NCI-H1048 (cell line): ENCODE measurements at places on chromosomes 3 and 15.

GRCh38 chr3:1439395-1439794 is 346.6 kb downstream of the CNTN6 start:
- no peak for DNase-seq

DNA sequence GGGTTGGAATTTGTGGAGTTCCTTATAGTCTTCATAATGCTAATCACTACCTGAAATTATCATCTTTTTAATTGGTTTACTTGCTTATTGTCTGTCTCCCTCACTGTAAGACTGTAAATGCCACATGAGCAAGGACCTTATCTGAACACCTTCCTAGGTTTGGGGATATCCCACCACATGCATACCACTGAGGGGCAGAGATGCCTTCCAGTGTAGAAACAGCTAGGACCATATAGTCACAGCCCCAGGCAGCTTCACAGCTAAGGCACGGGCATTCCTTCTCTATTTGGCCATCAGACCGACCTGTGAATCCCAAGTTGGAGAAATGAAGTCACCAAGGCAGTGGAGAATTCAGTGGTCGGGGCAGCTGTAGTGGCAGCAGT is 28.6 kb downstream of the PAQR9 start:
- no peak for DNase-seq

GRCh38 chr15:70576696-70577095 is 186.7 kb downstream of the UACA start:
- DNase-seq = no peak

DNA sequence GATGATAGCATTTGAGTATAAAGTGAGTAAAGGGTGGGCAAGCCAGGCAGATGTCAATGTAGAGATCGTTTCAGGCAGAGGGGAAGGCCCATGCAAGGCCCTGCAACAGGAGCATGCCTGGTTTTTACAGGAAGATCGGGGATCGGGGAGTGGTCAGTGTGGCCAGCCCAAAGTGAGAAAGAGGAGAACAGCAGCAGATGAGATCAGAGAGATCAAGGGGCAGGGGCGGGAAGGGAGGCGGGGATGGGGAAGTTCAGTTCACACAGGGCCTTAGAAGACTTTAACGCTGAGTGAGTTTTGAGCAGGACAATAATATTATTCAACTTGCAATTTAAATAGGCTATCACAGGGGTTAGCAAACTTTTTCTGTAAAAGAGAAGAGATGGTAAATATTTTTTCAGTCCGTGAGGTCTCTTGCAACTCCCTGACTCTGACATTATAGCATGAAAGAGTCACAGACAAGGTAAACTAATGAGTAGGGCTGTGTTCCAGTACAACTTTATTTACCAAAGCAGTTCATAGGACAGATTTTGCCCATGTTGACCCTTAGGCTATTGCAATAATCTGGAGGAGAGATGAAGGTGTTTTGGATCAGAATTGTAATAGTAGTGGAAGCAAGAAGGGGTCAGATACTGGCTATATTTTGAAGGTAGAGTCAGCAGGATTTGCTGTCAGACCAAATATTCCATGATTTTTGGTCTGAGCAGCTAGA is 12.4 kb upstream of the CD47 start:
- DNase-seq = no peak

GRCh38 chr3:154799800-154800199 is 280.3 kb upstream of the MME start:
- DNase-seq = no peak

GRCh38 chr15:99486371-99487336 is 79.1 kb upstream of the MEF2A start:
- DNase-seq = peak; percentile 42

DNA sequence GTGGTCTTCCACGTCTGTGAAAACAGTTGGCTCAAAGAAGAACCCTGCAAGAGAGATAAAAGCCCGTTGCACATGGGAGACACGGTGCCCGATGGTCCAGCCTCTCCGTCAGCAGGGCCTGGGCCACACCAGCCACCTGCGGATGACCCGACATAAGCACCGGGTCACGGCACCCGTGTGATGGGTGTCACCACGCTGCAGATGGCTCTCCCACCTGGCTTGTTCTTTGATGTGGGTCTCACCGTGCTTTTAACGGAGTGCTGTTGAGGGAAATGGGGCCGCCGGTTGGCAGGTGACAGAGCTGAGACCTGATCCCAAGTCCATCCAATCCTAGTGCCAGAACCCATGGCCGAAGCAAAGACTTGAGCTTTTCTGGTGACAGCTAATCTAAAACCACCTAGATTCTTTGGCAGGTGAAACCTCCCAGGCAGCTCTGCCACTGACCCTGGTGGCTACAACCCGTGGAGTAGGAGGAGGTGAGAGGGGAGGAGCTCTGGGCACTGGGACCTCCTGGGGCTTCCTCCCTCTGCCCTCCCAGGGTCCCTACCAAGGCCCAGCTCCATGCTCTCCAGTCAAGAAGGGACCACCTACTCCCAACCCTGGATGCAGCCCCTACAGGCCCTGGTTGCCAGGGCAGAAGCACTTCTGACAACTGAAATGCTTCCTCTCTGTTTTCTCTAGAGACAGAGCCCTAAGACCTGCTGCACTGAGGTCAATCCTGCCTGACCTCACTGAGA is 23.4 kb upstream of the SLC41A3 start:
- no peak for DNase-seq

DNA sequence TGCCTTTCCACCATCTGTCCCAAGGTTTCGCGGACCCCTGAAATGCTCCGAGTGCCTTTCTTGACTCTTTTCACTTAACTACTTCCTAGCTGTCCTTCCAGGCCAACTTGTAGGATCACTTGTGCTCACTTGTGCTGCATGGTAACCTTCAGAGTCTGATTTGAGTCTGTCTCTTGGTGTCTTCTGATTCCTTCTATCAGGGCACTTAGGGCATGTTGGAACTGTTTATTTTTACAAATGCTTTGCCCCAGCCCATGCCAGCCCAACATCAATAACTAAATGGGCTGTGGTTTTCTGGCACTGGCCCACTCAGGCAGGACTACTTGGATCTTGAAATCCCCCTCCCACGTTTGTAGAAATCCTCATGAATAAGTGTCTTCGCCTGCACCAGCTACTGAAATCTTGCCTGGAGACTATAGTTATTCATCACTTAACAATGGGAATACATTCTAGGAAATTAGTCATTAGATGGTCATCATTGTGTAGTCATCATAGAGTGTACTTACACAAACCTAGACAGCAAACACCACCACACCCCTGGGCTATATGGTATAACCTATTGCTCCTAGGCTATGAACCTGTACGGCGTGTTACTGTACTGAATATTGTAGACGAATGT is 123.1 kb upstream of the STRIT1 start:
- DNase-seq = no peak

DNA sequence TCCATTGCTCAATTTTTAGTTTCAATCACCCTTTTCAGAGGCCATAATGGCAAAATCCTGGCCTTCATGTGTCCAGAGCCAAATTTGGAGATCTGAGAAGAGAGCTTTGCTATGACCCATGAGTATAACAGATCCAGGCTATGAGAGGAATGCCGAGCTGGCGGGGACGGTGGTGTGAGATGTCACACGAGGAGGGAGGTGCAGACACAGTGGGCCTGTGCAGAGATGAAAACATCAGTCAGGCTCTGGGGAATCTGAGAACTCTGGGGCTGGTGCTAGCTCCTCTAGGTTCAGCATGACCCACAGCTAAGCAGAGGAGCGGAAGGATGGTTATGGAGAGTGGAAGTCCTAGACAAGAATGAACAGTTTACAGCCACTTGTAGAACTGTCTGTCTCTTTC is 398.3 kb upstream of the ATP10A start:
- no peak for DNase-seq

DNA sequence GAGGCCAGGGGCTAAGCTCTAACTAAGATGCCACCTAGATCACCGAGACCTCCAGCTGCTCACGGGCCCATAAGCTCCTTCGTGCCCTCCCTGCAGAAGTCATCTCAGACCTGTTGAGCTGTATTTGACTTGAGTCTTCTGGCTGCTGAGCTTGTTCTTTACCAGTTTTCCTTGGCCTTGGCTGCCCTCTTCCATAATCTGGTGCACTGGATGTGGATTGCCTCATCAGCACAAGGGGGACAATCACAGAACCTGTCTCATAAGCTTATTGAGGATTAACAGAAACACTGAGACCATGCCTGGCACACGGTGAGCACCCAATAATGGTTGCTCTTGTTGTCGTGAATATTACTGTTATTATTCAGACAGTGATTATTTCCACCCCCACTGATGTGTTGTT is 101.1 kb downstream of the EPHB1 start:
- DNase-seq = no peak

DNA sequence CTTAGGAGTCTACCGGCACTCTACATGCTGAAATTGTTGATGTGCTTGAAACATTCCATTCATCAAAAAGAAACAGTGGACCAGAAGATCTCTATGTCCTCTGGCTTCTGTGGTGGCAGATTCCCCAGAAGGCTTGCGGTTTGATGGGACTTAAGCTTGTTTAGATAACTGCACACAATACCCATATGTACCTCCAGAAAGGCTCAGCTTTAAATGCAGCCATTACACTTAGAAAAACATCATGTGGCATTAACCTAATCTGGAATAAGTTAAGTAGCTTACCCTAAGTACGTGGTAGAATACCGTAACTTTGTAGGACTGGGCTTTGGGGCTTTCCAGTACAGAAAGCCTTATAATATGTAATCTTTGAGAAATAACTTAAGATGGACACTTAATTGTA is 187.3 kb downstream of the RBMS3 start:
- DNase-seq = no peak

- DNase-seq = no peak
Measured at GRCh38 chr3:139317660-139318430, 26.0 kb upstream of the MRPS22 start.

DNA sequence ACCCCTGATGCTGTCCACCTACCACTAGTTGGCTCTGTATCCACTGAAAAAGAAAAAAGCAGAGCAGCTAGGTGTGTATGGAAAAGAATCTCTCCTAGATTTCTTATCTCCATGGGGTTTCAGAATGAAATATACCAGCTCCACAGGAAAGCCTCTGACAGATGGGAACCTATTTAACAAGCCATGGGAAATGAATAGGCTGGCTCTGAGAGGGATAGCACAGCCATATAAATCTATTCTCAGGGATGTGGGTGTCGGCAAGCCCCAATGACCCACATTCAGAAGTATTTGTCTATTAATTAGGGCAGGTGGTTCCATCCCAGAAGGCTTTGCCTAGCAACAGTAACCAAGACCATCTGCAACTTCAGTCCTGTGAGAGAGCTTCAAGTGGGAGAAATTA is 694.1 kb downstream of the AGBL1 start:
- no peak for DNase-seq

- DNase-seq = no peak
Measured at GRCh38 chr3:163916596-163917560, 1161.4 kb downstream of the SI start.

GRCh38 chr3:8239095-8239494 is 262.5 kb upstream of the LMCD1 start:
- no peak for DNase-seq

DNA sequence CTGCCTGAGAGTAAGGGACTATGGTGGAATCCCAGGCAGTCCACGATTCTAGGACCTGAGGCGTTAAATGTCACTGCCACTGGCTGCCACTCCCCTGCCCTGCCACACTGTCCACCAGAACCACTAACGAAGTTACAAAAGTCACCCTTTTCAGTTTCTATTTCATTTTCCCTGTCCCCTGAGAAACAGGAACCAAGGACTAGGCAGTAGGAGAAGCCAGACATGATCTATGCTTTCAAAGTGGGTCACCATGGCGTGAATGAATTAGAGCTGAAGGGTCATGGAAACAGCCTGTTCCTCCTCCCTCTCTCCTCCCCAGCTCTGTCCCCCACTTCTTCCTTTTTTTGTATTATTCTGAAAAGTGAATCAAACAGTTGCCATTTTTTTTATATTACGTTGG is 9.1 kb upstream of the ADPRH start:
- no peak for DNase-seq

DNA sequence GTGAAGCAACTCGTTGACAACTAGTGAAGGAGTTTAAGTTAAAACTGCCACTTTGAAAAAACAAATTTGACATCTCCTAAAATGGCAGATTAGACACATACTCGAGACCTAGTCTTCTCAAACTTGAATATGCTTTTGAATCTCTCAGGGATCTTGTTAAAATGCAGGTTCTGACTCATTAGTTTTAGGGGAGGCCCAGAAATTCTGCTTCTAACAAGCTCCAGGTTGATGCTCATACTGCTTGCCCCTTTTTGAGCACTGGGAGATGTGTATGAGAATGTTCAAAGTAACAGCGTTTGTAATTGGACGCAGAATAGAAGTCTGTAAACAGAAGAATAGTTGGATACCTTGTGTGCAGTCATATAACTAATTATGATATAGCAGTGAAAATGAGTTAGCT is 1.6 kb downstream of the C3orf38 start:
- DNase-seq = no peak

GRCh38 chr3:194369522-194370279 is at the start of gene LRRC15:
Gene LRRC15, minus strand, starts transcription at chr3:194369743. Its CDS starts 8,700 bp downstream, at chr3:194361043.
- no peak for DNase-seq

GRCh38 chr3:100316641-100317069 is 17.9 kb upstream of the NIT2 start:
- peak; percentile 2 for DNase-seq

- peak; percentile 45 for DNase-seq
Measured at GRCh38 chr3:156675830-156676767, 1.7 kb downstream of the TIPARP start.

GRCh38 chr3:158819282-158819681 is 17.4 kb downstream of the MFSD1 start:
- no peak for DNase-seq

DNA sequence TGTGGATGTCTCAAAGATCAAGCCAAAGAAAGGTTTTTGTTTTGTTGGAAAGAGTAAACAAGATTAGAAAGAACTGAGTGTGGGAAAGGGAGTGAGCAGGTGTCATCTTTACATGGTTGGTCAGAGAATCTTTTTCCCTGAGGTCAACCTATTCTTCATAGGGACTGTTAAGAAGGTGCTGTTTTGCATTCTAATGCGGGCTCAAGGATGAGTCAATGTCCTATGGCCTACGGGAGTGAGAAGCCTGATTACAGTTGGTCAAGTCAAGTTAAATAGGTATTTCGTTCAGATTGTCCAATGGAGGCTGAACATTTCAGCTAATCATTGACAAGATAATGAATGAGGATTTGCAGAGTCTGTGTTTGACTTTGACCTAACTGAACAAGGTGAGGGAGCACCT is 491.2 kb upstream of the PDZRN3 start:
- DNase-seq = no peak

- DNase-seq = no peak
Measured at GRCh38 chr3:37453393-37454389, 279.3 kb upstream of the LRRFIP2 start.

GRCh38 chr3:185332026-185332735 is 30.8 kb upstream of the MAP3K13 start:
- DNase-seq = peak; percentile 57

- no peak for DNase-seq
Measured at GRCh38 chr3:123324880-123325765, 123.4 kb downstream of the SEC22A start.
